Esophagus muscularis mucosa (tissue), 4 donors: ENCODE measurements at places on chromosomes 12 and 14. TPM values are rescaled to one million over a fixed set of nuclear protein-coding genes. Genes with fewer than 3 reads are reported as not detected.
A peak's percentile ranks its signal among the peaks of the same experiment; 100 is the strongest.

ADCY6 gene
- total RNA-seq = 18.7 TPM

FBLN5 gene
- total RNA-seq = 113 TPM

NPAS3 gene
- 5.8 TPM for total RNA-seq

MYBPC1 gene
- total RNA-seq = 0.13 TPM

GZMB gene
- total RNA-seq = 0.91 TPM

- no peaks in the 10 kb centered on the region for H3K27me3 ChIP-seq
- peak overlapping the region; percentile 96 for H3K27ac ChIP-seq
- peak overlapping the region; percentile 16 for H3K4me3 ChIP-seq
- no peaks in the 10 kb centered on the region for H3K36me3 ChIP-seq
- peaks cover 98% of the 10 kb centered on the region for H3K4me1 ChIP-seq
Observed at GRCh38 chr14:35337269-35338255, 45.4 kb downstream of the PSMA6 start.

DNA sequence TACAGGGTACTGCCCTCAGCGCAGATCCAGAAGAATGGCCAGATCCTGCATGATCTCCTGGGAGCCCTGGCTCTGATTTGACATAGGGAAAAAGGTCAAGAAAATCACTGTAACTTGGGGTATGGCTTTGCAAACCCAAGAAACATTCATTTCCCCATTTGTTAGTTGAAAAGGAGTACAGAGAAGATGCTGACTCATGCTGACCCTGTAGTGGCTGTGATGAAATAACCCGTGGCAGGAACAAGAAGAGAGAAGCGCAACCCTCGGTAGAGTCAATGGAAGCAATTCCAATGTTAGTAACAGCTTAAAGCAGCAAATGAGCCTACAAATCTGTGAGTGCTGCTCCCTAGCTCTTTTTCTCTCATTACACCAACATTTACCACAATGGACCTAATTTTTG lies 281.6 kb upstream of the NPAS3 start:
- no peak overlapping the region for H3K4me3 ChIP-seq
- no peaks in the 10 kb centered on the region for H3K4me1 ChIP-seq
- no peak overlapping the region for H3K27ac ChIP-seq
- no peaks in the 10 kb centered on the region for H3K36me3 ChIP-seq
- no peak for DNase-seq
- H3K27me3 ChIP-seq = no peaks in the 10 kb centered on the region

DNA sequence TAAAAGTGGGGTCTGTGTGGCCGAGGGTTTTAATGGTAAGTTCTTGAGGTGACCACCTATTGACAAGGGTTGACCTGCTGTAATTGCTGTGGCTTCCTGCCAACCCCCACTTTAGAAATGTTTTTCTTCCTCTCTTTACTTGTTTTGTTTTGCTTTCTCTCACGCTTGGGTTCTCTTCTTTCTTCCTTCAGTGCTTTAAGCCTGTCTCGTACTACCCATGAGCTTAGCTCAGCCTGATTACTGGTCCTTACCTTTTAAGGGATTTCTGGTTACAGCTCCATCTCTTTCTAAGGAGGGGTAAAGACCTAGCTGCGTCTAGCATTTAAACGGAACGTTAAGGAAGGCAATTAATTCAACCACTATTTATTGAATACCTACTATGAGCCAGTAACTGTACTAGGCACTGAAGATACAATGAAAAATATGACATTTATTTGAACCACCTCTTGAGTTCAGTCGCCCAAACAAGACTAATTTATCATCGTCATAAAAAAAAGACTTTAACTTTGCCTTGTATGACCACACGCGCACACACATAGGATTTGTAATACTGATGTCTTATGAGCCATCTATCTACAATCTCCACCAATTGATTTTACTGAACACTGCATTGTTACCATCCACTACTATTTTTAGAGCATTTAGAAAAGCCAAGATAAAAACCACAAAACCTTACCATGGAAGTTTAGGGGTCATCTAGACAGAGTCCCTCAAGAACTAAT lies 888 bp upstream of the PPP1R12A start:
- peak overlapping the region; percentile 98 for H3K27ac ChIP-seq
- peaks cover 27% of the 10 kb centered on the region for H3K4me1 ChIP-seq
- no peaks in the 10 kb centered on the region for H3K27me3 ChIP-seq
- H3K4me3 ChIP-seq = peak overlapping the region; percentile 99
- DNase-seq = no peak
